ENCODE measurements at places on chromosomes 4 and X.

DNA sequence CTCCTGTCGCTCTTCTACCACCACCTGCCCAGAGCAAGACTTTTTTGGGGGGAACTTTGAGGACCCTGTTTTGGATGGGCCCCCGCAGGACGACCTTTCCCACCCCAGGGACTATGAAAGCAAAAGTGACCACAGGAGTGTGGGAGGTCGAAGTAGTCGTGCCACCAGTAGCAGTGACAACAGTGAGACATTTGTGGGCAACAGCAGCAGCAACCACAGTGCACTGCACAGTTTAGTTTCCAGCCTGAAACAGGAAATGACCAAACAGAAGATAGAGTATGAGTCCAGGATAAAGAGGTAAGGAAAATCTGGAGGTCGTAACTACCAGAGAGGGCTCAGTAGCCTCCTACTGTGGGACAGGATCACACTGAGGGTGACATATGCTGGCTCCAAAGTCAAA, 364.5 kb downstream of the MAPK10 start:
- DNase-seq: no peak

GRCh38 chr4:35734381-35735098, 509.8 kb downstream of the ARAP2 start:
- no peak for DNase-seq

- no peak for DNase-seq
Observed at GRCh38 chrX:150873616-150874015, 24.9 kb downstream of the CD99L2 start.

- no peak for DNase-seq
Observed at GRCh38 chrX:51420610-51421009, 75.8 kb downstream of the NUDT11 start.

DNA sequence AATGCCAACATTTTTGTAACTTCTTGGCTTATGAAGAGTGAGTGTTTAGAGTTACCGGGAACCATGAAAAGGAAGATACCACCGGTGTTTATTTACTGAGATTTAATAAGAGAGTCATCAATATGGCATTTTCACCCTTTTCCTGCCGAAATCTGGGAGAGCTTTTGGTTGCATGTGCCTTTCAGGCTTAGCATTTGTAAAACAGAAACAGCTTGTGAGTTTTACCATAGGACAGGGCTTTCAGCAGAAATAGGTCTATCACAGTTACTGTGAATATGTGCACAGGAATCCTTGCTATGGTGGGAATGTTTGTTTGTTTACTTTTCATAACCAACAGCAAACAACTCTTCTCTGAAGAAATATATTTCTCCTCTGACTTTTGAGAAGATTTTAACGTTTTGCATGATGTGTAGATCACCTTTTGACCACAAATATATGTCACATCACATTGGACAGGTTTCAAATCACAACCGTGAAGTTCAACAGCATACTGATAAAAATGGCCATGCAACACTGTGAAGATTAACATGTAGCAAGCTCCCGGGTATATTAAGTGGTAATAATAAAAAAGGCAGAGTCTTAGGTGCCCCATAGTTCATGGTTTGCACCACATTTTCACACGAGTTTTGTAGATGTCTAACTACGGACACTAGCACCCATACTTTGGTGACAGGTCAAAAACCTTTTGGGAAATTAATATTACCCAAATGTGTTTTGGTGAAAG, 21.3 kb downstream of the ARHGAP24 start:
- DNase-seq: no peak

GRCh38 chr4:124083711-124084110, 628.8 kb downstream of the ANKRD50 start:
- no peak for DNase-seq

DNA sequence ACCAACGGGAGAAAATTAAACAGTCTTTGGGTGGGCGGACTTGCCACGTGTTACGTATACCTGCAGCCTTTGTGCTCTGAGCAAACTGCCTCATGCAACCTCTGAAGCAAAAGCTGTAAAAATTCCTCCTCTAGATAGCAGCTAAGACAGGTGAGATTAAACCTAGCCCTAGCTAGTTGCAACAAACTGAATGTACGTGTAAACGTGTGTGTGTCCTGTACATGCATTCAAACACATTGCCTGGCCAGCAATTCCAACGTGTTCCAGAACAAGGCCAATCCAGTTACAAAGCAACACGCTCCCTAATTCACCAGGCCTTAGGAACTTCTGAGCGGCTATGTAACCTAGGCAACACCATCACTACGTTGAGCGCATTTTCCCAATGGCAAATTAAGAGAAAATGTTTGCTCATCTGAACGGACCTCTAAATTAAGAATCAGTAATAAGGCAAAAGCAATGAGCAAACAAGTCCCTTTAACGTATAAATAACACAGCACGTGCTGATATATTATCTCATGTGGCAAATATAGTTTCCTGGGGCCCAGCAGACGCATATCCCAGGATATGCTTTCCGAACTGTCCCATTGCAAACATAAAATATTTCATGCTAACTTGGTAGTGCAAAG, 792 bp downstream of the PPID start:
- no peak for DNase-seq

- no peak for DNase-seq
Observed at GRCh38 chr4:154946113-154946512, 165.0 kb downstream of the RBM46 start.

DNA sequence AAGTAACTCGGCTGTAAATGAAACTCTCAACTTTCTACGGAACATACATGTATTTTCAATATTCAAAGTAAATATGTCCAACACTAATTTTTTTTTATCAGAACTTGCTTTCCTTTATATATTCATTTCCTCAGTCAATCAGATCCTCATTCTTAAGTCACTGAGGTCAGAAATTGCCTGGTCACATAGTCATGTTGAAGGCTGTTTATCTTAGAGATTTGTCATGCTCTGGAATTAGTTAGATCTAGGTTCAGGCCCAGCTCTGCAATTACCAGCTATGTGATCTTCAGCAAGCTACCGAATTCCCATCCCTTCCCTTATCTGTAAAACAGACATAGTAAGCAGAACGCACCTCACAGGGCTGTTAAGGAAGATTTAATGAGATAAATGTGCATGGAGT, 228.8 kb downstream of the SPCS3 start:
- no peak for DNase-seq

- DNase-seq: no peak
Observed at GRCh38 chr4:10437735-10438134, 19.5 kb downstream of the ZNF518B start.

DNA sequence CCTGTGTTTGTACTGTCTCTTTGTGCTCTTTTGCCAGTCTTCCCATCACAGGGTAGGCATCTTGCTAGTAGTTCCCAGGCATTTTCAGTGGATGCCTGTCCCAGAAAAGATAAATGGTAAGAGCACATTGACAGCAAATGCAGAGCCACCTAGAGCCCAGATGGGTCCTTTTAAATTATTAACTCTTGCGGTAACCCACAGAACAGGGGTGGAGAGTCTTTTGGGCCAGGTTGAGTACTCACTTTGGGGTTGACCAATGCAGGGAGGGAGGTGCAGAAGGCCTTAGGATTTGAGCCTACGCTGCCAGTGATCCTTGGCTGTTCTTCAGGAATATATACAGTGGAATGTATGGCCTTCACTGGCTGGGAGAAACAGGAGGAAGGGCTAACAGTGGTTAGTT, 173.8 kb downstream of the MSN start:
- no peak for DNase-seq

DNA sequence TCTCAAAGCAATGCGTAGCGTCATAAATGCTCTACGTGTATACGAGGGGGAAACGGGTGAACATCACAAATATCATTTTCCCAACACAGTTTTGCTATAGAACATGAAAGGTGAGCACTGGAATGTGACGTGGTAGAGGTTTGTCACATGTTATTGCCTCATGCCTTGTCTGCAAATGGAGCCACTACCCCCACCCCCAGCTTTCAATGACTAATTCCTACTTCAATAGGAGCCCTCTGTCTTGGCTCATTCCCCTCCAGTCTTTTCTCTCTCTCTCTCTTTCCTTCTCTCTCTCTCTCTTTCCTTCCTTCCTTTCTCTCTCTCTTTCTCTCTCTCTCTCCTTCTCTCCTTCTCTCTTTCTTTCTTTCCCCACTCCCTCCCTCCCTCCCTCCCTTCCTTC, 127.0 kb downstream of the STOX2 start:
- no peak for DNase-seq

GRCh38 chr4:95212692-95213091, 336.1 kb downstream of the UNC5C start:
- no peak for DNase-seq

DNA sequence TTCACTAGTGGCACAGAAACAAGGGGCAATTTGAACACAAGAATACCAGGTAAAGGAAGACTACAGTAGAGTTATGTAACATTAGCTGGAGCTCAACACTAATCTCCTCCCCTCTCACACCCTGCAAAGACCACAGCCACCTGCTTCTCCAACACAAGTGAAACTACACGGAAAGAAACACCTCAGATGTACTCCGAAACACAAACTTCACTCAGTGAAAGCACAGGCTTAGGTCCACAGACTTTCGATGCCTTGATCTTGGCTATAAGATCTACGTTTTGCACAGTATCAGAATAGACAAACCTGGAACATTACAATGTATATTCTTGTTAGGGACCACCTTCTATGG, 7.6 kb downstream of the ACSL1 start:
- no peak for DNase-seq
